Heart right ventricle (tissue), 16 donors: ENCODE measurements at places on chromosomes 16 and 17. TPM values are rescaled to one million over a fixed set of nuclear protein-coding genes. Genes with fewer than 3 reads are reported as not detected.
A peak's percentile ranks its signal among the peaks of the same experiment; 100 is the strongest.

DNA sequence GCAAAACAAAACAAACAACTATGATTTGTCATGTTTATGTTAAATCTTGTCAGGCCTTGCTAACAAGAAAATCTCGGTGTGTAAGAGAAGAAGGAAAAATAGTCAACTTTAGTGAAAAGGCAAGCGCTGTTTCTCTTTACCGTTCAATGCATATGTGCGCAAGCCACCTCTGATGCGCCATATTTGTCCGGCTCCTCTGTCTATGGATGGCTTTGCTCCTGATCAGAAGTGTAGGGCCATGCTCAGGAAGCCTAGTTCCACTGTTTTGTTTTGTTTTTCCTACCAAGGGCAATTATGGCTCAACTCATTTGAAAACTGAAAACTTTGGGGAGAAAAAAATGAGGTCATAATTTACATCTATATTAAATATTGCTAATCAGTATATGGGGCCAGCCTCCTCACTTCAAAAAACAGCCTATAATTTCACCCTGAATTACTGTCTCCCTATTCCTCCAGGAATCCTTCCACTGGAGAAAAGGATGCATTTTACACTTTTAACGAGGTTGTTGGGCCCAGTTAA, 4.5 kb downstream of the MAF start:
- H3K4me1 ChIP-seq: no peaks in the 10 kb centered on the region
- no peaks in the 10 kb centered on the region for H3K27me3 ChIP-seq
- peak overlapping the region; percentile 51 for H3K27ac ChIP-seq
- no peaks in the 10 kb centered on the region for H3K36me3 ChIP-seq
- H3K4me3 ChIP-seq: peak overlapping the region; percentile 62

DNA sequence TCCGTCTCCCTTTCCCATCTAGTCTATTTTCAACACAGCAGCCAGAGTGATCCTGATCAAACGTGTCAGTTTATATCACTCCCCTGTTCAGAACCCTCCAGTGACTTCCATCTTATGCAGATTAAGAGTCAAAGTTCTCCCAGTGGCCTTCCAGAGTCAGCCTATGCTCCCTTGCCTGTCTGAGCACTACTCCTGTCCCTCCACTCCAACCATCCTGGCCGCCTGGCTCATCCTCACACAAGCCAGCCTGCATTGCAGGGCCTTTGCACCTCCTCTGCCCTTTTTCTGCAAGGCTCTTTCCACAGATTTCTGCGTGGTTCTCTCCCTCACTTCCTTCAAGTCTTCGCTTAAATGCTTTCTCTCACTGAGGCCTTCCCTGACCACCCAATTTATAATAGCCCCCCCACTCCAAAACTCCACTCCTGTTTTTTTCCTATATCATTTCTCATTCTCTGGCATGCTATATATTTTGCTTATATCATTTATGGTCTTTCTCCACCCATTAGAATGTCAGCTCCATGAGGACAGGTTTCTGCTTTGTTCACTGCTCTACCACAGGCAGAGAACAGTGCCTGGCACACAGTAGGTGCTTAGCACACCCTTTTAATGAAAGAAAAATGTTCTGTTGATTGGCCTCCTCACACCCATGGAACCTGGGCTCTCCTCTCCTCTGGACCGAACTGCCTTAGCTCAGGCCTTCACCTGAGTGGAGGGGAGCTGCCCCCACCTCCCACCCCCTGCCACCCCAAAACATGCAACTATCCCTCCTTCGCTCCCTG, 9.3 kb downstream of the SAMD14 start:
- no peak overlapping the region for H3K4me3 ChIP-seq
- peaks cover 9% of the 10 kb centered on the region for H3K4me1 ChIP-seq
- H3K27me3 ChIP-seq: no peaks in the 10 kb centered on the region
- no peaks in the 10 kb centered on the region for H3K36me3 ChIP-seq
- no peak for DNase-seq

- H3K36me3 ChIP-seq: no peaks in the 10 kb centered on the region
- H3K27ac ChIP-seq: peak overlapping the region; percentile 9
- no peaks in the 10 kb centered on the region for H3K27me3 ChIP-seq
- H3K4me3 ChIP-seq: no peak overlapping the region
- H3K4me1 ChIP-seq: peaks cover 94% of the 10 kb centered on the region
These were observed 69.3 kb downstream of the FTO start for GRCh38 chr16:53773150-53773846.

PYY gene
- total RNA-seq: not detected

CRYBA1 gene
- total RNA-seq: not detected

- no peak overlapping the region for H3K4me3 ChIP-seq
- peaks cover 6% of the 10 kb centered on the region for H3K4me1 ChIP-seq
- H3K36me3 ChIP-seq: no peaks in the 10 kb centered on the region
- DNase-seq: no peak
- H3K27me3 ChIP-seq: no peaks in the 10 kb centered on the region
These were observed 53.4 kb downstream of the SNTB2 start for GRCh38 chr16:69240331-69240730.

DNA sequence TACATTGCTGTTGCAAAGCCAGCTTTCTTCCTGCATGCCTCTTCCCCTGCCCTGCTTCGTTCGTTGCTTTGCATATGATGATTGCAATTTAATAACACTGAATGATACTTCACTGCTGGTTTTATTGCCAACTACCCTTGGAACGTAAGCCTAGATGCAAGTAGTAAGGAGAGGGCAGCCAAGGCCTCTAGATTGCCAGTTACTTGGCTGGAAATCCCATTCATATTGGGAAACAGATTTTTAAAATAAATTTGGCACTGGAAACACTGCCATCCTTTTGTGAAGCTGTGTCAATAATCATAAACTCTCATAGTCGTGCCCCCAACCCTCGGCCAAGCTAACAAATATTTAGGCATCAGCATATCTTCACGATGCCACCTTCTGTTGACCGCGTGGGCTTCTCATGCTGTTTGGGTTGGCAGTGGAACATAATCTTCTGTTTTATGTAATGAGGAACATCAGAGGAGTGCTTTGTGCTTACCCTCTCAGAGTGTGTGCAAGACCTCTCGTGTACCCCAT, 86.5 kb downstream of the MAP2K6 start:
- no peaks in the 10 kb centered on the region for H3K27me3 ChIP-seq
- H3K27ac ChIP-seq: peak overlapping the region; percentile 60
- peaks cover 15% of the 10 kb centered on the region for H3K4me1 ChIP-seq
- H3K36me3 ChIP-seq: no peaks in the 10 kb centered on the region
- no peak overlapping the region for H3K4me3 ChIP-seq

- no peak overlapping the region for H3K27ac ChIP-seq
- H3K4me3 ChIP-seq: no peak overlapping the region
- no peaks in the 10 kb centered on the region for H3K27me3 ChIP-seq
These were observed 3.1 kb upstream of the AP2B1 start for GRCh38 chr17:35584061-35584460.

LPO gene
- total RNA-seq: not detected

GRCh38 chr17:45172541-45173286, 11.0 kb downstream of the HEXIM2 start:
- DNase-seq: peak; percentile 57
- peak overlapping the region; percentile 75 for H3K27ac ChIP-seq
- peak overlapping the region; percentile 47 for H3K4me3 ChIP-seq
- H3K27me3 ChIP-seq: no peaks in the 10 kb centered on the region
- H3K4me1 ChIP-seq: peaks cover 20% of the 10 kb centered on the region

- DNase-seq: no peak
- no peak overlapping the region for H3K4me3 ChIP-seq
- no peaks in the 10 kb centered on the region for H3K4me1 ChIP-seq
- H3K27ac ChIP-seq: no peak overlapping the region
- no peaks in the 10 kb centered on the region for H3K36me3 ChIP-seq
These were observed 14.6 kb upstream of the CDH8 start for GRCh38 chr16:62050793-62051192.

GRCh38 chr16:23027386-23027785, 121.9 kb downstream of the USP31 start:
- H3K4me3 ChIP-seq: no peak overlapping the region
- H3K27ac ChIP-seq: no peak overlapping the region
- H3K27me3 ChIP-seq: peaks cover 24% of the 10 kb centered on the region
- no peaks in the 10 kb centered on the region for H3K36me3 ChIP-seq
- no peak for DNase-seq

GRCh38 chr16:12327971-12328726, 351.6 kb downstream of the SNX29 start:
- DNase-seq: no peak
- no peak overlapping the region for H3K4me3 ChIP-seq
- H3K36me3 ChIP-seq: no peaks in the 10 kb centered on the region
- H3K4me1 ChIP-seq: peaks cover 21% of the 10 kb centered on the region
- no peaks in the 10 kb centered on the region for H3K27me3 ChIP-seq
- H3K27ac ChIP-seq: no peak overlapping the region

LAT gene
- 0.71 TPM for total RNA-seq

GRCh38 chr16:12329246-12329995, 352.9 kb downstream of the SNX29 start:
- no peak overlapping the region for H3K27ac ChIP-seq
- H3K4me1 ChIP-seq: peaks cover 12% of the 10 kb centered on the region
- DNase-seq: no peak
- no peaks in the 10 kb centered on the region for H3K27me3 ChIP-seq
- H3K4me3 ChIP-seq: no peak overlapping the region

DOC2A gene
- not detected for total RNA-seq

MVP gene
- 35.7 TPM for total RNA-seq

GRCh38 chr16:49497466-49497865, 123.9 kb downstream of the C16orf78 start:
- H3K27me3 ChIP-seq: no peaks in the 10 kb centered on the region
- H3K4me1 ChIP-seq: no peaks in the 10 kb centered on the region
- no peak overlapping the region for H3K27ac ChIP-seq
- no peak overlapping the region for H3K4me3 ChIP-seq

DNA sequence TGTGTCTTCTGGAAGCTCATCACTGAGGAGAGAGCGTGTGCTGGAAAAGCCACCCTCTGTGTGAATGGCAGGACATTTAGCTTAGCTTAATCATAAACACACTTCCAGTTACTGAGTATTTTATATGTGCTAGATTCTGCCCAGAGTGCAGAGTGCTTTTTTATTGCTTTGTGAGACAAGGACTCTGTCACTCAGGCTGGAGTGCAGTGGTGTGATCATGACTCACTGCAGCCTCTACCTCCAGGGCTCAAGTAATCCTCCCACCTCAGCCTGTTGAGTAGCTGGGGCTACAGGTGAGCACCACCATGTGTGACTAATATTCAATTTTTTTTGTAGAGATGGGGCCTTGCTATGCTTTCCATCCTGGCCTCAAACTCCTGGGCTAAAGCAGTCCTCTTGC, 61.4 kb upstream of the IRX3 start:
- no peaks in the 10 kb centered on the region for H3K36me3 ChIP-seq
- H3K4me1 ChIP-seq: no peaks in the 10 kb centered on the region
- H3K27me3 ChIP-seq: no peaks in the 10 kb centered on the region
- no peak overlapping the region for H3K4me3 ChIP-seq
- H3K27ac ChIP-seq: no peak overlapping the region

DNA sequence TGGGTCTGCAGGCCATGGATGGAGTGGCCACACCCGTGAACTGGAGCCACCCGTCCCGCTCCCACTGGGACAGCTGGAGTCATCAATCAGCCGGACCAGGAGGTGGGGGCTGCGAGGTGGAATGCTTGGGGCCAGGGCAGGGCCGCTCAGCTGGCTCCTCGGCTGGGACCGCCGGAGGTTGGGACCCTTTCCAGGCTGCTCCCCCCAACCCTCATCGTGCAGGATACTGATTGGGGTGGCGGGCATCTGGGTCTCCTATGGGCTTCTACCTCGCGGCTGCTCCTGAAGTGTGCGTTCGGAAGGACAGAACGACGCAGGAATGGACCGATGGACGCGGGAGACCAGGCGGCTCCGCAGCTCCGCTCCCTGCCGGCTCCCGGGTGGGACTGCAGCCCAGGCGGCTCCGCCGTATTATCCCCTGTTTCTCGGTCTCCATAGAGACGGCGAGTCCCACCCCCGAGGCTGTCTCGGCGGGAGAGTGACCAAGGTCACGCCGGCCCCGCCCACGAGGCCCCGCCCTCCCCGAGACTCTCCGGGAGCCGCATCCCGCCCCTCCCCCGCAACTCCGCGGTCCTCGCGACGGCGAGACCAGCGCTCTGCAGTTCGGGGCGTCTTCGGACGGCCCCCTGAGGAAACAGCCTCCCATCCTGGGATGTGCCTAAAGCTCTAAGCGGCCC, at the start of gene TPPP3:
Gene TPPP3, minus strand, starts transcription at position 388 of the 677 bp plus-strand sequence. CDS start 2,387 bp downstream, outside the sequence.
- peak; percentile 95 for DNase-seq
- H3K4me3 ChIP-seq: peak within 1 kb of the TSS; percentile 21
- H3K27me3 ChIP-seq: peaks cover 9% of the 10 kb centered on the region

GRCh38 chr17:75153780-75154194, 525 bp downstream of the JPT1 start:
- H3K4me3 ChIP-seq: peak overlapping the region; percentile 70
- DNase-seq: no peak
- no peaks in the 10 kb centered on the region for H3K27me3 ChIP-seq

DNA sequence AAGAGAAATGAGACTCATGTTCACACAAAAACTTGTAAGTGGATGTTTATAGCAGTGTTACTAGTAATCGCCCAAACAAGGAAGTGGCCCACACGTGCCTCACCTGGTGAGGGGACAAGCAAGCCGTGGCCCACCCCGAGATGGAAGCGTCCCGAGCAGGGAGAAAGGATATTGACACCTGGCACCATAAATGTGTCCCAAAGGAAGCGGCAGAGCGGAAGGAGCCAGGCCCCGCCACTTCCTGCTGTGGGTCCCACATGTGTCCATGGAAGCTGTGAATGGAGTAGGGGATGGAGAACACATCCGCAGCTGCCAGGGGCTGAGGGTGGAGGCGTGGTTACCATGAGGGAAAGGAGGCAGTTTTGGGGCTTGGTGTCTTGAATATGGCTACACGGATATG, 18.9 kb downstream of the KCNJ18 start:
- H3K27ac ChIP-seq: no peak overlapping the region
- H3K4me3 ChIP-seq: no peak overlapping the region
- H3K36me3 ChIP-seq: no peaks in the 10 kb centered on the region

DNA sequence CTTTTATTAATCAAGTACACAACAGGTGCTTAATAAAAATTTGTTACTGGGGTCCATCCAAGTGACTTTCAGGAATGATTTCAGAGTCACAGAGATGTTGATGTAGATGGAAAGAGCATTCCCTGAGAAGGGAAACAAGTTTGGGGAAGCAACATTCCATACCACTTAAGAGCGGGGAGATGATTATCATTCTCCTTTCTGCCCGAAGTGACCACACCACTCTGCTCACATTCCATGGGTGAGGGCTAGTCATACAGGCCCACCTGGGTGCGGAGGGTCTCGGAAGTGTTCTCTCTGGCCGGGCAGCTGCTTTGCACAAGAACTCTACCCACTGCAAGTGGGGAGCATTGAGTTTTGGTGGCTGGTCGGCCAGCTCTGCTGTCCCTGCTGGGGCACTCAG, 231.4 kb downstream of the SNX29 start:
- H3K36me3 ChIP-seq: no peaks in the 10 kb centered on the region
- no peaks in the 10 kb centered on the region for H3K27me3 ChIP-seq
- H3K4me1 ChIP-seq: no peaks in the 10 kb centered on the region
- no peak for DNase-seq
- H3K4me3 ChIP-seq: no peak overlapping the region
- no peak overlapping the region for H3K27ac ChIP-seq

DNA sequence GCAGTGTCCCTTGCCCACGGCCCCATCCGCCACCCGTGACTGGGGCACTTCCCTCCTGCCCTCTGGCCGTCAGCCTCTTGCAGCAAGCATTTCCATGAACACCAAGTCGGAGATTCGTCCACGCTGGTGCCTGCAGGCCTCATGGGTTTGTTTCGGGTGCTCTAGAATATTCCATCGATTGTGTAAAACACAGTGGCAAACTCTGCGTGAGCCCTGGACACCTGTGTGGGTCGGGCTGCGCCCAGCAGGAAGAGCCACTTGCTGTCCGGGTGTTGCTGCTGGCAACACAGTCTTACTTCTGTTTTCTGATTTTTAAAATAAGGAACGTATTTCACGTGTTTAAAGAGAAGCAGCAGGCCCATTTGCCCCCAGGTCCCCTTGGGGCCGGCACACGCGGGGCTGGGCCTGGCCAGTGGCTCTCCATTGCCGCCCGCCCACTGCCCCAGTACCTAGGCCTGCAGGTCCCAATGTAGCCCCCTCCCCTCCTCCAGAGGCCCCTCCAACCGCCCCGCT, 10.0 kb downstream of the CYBC1 start:
- peaks cover 2% of the 10 kb centered on the region for H3K4me1 ChIP-seq
- no peak overlapping the region for H3K4me3 ChIP-seq
- DNase-seq: peak; percentile 26
- no peak overlapping the region for H3K27ac ChIP-seq
- H3K27me3 ChIP-seq: no peaks in the 10 kb centered on the region
